ENCODE measurements at places on chromosomes 6 and 20.
A peak's percentile ranks its signal among the peaks of the same experiment; 100 is the strongest.

DNA sequence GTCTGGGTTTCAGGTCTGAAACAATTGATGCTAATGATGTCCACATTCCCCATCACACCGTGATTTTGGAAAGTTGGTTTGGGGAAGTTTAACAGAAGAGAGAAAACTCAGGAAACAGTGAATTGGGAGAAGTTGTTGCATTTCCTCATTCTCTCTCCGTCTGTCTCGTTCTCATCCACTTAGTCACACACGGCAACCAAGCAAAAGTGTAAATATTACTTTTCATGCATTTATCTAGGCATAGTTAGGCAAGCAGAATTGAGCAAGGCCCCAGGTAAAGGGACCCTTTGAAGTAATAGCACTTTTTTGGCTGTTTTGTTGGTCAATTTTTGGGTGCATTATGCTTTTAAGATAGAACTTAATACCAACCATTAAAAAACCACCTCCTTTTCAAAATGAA, 137.0 kb upstream of the SULF2 start:
- no peak for DNase-seq

- DNase-seq = no peak
These were observed 111.6 kb downstream of the ERMARD start for GRCh38 chr6:169862892-169863525.

DNA sequence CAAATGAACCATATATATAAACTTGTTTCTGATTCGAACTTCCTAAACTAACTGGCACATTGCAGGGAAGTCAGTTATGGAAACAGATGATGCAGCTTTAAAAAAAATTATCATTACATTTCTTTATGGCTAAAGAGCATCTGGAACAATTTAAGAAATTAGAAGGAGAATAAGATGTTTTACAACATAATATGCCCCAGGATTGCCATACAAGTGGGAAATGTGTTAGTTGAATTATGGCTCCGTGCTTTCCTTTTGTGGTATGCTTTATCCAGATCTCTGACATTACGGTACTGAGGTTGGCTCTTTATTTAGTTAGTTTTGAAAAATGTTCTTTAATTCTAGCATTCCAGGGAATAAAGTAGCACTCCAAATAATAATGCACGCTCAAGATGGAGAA, 343.0 kb upstream of the ZFP64 start:
- DNase-seq = no peak

- no peak for DNase-seq
These were observed 405.9 kb upstream of the BTBD3 start for GRCh38 chr20:11511821-11512220.

- no peak for DNase-seq
These were observed 81.2 kb upstream of the HDAC2 start for GRCh38 chr6:114052141-114052540.

DNA sequence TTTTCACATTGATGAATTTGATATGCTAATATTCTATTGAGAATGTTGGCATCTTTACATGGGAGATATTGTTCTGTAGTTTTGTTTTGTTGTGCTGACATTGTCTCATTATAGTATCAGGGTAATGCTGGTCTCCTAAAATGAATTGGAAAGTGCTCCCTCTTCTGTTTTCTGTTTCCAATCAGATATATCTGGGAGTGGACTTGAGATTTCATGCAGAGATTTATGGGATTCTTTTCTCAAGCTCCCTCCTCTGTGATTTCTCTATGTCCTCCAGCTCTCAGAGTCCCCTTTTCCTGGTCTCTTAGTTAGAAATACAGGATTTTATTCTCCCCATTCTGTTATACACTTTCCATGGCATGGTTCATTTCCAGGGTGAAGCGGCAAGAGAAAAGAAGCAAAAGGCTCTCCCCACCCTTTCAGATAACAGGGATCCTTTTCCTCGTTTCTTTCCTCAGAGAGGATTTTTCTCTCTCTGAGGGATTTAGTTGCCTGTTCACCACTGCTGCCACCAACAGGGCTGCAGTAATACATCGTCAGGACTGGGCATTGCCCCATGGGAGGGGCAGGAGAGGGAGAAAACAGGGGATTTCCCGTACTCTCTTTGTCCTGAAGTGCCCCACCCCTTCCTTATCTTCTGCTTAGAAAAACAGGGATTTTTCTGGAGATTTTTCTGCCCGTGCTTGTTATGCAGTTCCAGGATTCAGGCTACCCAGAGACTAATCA, 59.3 kb upstream of the STMND1 start:
- no peak for DNase-seq

GRCh38 chr20:51169813-51170212, 146.9 kb upstream of the KCNG1 start:
- no peak for DNase-seq

DNA sequence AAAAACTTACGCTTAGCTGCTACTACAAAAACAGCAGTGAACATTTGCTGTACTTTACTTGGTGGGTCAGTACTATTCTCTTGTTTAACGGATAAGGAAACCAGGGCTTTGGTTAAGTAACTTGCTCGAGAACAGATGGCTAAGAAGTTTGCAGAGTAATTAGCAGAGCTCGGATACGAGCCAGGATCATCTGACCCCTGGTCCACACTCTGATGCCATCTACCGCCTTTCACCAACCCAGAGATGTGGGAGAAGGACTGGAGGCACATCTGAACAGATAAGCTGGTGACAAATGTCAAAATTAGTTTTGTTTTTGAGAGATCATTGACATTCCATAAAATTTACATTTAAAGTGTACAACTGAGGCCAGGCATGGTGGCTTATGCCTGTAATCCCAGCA, 18.9 kb upstream of the RPL7L1 start:
- no peak for DNase-seq

DNA sequence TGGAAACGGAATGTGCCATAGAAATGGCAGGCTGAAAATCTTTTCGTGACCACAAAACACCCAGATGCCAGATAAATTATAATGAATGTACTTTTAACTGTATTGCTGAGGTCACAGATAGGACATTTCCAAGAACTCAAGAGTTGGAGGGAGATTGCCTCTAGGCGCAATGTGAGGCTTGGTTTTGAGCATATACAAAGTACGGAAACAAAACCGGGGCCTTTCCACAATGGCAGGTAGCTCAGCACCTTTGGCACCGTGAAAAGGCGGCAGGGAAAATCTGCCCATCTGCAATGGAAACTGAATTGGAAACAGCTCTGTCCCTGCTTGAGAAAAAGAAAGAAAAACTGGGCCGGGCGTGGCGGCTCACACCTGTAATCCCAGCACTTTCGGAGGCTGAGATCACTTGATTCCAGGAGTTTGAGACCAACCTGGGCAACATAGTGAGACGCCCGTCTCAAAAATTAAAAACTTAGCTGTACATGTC, 10.5 kb upstream of the C20orf144 start:
- DNase-seq = no peak

- no peak for DNase-seq
These were observed 73.5 kb downstream of the PREX1 start for GRCh38 chr20:48754292-48754691.

DNA sequence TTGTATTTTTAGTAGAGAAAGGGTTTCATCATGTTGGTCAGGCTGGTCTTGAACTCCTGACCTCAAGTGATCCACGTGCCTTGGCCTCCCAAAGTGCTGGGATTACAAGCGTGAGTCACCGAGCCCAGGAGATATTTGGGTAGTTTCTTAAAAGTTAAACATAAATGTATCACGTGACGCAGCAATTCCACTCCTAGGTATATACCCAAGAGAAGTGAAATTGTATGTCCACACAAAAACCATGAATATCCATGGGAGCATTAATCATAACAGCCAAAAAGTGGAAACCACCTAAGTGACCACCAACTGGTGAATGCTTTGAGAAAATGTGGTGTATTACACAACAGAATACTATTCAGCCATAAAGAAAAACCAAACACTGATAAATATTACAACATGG, 164.8 kb downstream of the MRPL14 start:
- DNase-seq = peak; percentile 20

DNA sequence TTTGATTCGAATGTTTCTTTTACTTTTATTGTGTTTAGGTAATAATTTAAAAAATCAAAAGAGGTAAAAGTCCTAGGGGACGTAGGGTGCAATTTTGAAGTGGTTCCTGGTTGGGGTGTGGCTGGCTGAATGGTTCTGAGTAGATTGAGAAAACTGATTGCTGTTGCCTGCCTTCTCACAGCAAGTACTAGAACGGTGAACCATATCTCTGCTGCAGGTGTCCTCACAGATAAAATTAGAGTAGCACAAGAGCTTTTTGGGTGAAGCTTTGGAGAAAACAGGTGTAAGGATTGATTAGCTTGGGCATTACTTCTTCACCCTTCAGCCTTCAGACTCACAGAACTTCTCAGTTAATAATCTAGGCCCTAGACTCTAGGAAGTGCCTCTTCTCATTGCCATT, 19.8 kb upstream of the GJA10 start:
- no peak for DNase-seq

DNA sequence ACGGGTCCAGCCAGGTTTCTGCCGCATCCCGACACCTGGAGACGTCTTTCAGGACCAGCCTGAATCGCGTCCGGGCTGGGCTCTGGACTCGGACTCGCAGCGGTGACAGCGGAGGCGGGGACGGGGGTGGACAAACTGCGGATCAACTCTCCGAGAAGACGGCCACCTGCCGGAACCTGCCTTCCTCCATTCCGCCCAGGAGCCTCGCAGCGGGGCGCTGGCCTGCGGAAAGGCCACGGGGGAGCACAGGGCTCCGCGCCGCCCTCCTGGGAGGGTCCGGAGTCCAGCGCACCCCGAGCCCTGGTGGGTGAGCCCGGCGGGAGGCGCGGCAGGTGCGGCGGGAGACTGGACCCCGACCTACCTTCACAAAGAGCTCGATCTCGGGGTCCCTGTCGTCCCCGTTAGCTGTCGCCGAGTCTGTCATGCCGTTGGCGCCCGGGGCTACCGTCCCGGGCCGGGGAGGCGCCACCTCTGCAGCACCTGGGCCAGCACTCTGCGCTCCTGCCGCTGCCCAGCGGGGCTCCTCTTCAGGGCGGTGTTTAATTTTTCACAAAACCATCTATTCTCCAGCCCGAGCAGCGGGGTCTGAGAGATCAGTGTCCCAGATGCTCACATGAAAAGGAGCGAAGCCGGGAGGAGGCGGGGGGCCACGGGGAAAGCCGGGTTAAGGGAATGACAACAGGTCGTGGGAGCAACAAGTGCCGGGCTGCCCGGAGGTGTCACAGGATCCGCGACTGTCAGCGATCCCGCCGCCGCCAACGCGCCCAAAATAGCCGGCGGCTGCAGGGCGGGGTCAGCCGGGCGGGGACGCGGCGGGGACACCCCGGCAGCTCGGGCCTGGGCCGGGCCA, at the start of gene CLIC5:
TSS of gene CLIC5 (minus strand) at position 742 of the 850 bp plus-strand sequence. CDS start at position 424, 318 bp downstream.
- DNase-seq = peak; percentile 49

DNA sequence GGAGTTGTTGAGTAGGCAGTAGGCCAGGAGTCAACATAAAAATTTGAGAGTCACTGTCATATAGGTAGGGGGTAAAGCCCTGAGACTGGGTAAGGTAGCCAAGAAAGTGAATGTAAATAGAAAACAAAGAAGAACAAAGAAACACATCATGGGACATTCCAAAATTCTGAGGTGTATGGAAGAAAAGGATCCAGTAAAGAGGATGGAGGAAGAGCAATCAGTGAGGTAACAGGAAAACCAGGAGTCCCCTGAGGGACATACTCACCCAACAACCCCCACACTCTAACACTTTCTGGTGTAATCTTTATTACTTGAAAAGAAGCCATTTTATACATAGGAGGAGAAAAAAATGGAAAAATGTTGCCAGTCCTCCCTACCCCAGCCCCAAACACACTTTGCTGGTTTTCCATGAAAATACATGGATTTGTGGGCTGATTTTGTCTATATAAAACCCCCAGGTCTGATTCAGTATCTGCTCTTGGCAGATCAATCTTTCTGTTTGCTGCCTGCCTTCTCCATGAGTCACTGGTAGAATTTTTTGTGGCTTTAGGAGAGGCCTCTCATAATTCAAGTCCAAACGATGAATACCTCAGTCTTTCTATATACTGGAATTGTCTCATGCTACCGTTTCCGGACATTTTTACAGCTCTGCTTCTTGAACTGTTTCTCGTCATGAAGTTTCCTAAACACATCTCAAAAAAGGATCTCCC, 271.4 kb upstream of the MAN1A1 start:
- no peak for DNase-seq

DNA sequence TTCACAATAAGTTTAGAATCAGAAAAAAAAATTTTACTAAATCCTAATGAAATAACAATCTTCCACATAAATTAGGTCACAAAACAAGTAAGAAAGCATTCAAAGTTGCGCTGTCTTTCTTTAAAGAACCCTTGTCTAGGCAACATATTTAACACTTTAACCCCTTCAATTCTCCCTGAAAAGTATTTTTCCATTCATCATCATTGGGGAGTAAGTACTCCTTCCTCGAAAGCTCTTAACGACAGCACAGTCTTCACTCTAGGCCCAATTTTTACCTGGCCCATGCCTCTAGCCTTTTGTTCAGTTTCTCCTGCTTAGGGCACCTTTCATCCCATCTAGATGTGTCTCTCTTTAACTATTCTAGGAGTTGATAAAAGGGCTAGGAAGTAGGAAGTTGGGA, 2.6 kb downstream of the TSPYL1 start:
- no peak for DNase-seq

DNA sequence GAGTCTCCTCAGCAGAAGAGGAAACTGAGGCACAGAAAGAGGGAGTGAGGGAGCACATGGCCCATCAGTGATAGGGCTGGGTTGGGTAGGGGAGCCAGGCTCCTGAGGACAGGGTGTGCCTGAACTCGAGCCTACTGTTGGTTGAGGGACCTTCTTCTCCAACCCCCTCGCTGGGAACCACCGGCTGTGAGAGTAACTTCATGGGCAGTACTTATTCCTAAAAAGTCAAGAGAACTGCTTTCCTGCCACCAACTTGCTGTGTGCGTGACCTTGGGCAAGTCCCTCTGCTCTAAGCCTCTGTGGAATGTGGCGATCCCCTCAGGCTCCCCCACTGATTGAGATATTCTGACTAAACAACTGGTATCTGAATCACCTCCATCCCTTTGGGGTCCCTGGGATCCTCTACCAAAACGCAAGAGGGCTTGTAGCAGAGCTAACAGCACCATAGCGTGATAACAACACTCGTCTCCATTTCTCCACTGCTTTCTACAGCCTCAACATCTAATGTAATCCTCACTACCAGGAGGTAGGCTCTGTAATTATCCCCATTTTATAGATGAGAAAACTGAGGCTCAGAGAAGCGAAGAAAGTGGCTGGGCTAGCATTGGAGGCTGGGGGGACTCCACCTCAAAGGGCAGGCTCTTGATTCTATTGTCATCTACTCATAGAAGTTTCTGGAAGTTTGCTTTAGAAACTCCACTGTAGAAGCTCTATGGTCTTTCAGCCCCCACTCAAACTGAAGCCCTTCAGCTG, 76.0 kb downstream of the JPH2 start:
- no peak for DNase-seq

DNA sequence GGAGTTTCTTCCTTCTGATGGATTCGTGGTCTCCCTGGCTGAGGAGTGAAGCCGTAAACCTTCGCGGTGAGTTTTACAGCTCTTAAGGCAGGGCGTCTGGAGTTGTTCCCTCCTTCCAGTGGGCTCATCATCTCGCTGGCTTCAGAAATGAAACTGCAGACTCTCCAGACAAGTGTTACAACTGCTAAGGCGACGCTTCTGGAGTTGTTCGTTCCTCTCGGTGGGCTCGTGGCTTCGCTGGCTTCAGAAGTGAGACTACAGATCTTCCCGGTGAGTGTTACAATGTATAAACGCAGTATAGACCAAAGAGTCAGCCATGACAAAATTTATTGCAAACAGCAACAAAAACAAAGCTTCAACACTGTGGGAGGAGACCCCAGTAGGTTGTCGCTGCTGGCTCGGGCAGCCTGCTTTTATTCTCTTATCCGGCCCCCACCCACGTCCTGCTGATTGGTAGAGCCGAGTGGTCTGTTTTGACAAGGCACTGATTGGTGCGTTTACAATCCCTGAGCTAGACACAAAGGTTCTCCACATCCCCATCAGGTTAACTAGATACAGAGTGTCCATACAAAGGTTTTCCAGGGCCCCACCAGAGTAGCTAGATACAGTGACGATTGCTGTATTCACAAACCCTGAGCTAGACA, 113.2 kb downstream of the GPX5 start:
- no peak for DNase-seq
